ENCODE measurements at places on chromosomes 6 and 20. TPM values are rescaled to one million over a fixed set of nuclear protein-coding genes. Genes with fewer than 3 reads are reported as not detected.

Gene OXT
- polyA plus RNA-seq, result not detected

Gene GRIK2
- 103 TPM for polyA plus RNA-seq

Gene FOXC1
- 0.09 TPM for polyA plus RNA-seq

Gene PLN
- polyA plus RNA-seq, result not detected

Gene OPN5
- polyA plus RNA-seq, result 0.44 TPM

Gene RAB22A
- polyA plus RNA-seq, result 14.5 TPM

Gene DLK2
- polyA plus RNA-seq, result 19.8 TPM

Gene SLC22A7
- 2.4 TPM for polyA plus RNA-seq

Gene ADTRP
- polyA plus RNA-seq, result not detected

Gene MAS1
- polyA plus RNA-seq, result not detected

Gene PXT1
- not detected for polyA plus RNA-seq

Gene ZNF165
- 1.6 TPM for polyA plus RNA-seq

Gene ZSWIM3
- polyA plus RNA-seq, result 12.3 TPM

Gene NKX2-2
- polyA plus RNA-seq, result not detected

Gene SYTL3
- 3.8 TPM for polyA plus RNA-seq

Gene TREML2
- polyA plus RNA-seq, result not detected

Gene RSPO4
- 0.19 TPM for polyA plus RNA-seq

Gene PCK1
- polyA plus RNA-seq, result 0.24 TPM

Gene MEP1A
- not detected for polyA plus RNA-seq

Gene LY6G6D
- polyA plus RNA-seq, result not detected

Gene CYB5R4
- polyA plus RNA-seq, result 18.0 TPM

Gene MLN
- polyA plus RNA-seq, result not detected

Gene AVP
- polyA plus RNA-seq, result not detected

Gene CLIC5
- polyA plus RNA-seq, result not detected

Gene SAMD5
- 14.5 TPM for polyA plus RNA-seq

Gene ADA
- polyA plus RNA-seq, result 0.52 TPM

Data from neural cell (in vitro differentiated cells).